ENCODE measurements at places on chromosomes 2 and 18.

- DNase-seq, result no peak
Observed at GRCh38 chr2:119591523-119591922, 47.3 kb downstream of the CFAP221 start.

DNA sequence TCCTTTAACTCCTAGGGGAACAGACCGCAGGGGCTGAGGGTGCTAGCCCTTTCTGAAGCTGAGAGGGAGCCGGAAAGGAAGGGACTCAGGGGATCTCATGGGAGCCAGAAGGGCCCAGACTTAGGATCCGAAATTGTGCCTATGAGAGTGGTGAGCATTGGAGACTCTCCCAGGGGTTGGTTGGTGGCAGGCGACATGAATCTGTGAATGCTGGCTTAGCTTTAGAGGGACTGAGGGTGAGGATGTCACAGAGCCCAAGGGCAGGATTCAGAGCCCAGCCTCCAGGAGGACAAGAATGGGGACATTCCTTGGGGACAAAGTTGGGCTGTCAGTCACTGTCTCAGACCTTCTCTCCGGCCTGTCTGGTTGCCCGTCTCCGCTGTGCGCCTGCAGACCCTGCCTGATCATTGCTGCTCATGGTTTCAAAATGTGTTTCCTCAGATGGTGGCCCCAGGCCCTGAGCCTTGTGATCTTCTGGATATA is 17.5 kb downstream of the GNLY start:
- no peak for DNase-seq

DNA sequence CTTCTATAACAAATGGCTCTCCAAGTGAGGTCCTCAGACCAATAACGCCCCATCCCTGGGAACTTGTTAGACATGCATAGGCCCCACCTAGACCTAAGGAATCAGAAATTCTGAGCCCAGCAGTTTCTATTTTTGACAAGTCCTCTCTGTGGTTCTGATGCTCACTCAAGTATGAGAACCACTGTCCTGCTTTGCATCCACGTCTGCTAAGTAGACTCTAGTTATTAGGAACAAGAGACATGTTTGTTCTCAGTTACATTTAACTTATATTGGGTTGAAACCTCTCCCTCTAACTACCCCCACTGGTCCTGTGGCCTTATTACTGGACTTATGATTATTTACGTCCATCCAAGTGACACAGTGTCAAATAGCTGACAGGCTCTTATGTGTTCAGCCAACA is 70.3 kb downstream of the TMEM17 start:
- no peak for DNase-seq

- peak; percentile 35 for DNase-seq
Observed at GRCh38 chr2:38508311-38509039, 94.3 kb downstream of the HNRNPLL start.

DNA sequence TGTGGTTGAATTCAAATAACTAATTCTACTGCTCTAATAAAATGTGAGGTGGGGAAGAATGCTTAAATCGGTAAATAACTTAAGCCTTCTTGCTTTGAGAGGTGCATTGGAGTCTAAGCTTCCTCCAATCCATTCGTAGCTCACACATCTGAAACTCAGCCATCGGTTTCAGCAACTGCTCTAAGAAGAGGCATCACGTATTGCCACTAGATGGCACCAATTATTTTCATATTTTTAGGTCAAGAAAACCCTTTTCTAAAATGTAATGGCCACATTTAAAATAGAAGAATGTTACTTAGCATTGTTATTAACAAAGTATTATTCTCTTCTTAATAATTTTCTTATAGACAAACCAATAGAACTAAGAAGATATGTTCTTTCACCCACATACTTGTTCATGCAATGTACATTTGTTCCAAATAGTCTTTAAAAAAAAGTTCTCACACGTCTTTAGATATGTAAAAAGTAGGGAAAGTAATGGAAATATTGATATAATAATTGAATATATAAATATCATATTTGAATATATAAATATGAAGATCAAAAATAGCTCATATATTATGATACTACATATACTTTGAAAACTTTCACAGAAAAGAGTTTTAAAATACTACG is 229.8 kb downstream of the CCDC178 start:
- DNase-seq, result no peak

- no peak for DNase-seq
Observed at GRCh38 chr18:12043811-12044210, 49.8 kb upstream of the ANKRD62 start.

GRCh38 chr2:219612577-219613286 is 14.7 kb upstream of the SLC4A3 start:
- DNase-seq, result no peak

DNA sequence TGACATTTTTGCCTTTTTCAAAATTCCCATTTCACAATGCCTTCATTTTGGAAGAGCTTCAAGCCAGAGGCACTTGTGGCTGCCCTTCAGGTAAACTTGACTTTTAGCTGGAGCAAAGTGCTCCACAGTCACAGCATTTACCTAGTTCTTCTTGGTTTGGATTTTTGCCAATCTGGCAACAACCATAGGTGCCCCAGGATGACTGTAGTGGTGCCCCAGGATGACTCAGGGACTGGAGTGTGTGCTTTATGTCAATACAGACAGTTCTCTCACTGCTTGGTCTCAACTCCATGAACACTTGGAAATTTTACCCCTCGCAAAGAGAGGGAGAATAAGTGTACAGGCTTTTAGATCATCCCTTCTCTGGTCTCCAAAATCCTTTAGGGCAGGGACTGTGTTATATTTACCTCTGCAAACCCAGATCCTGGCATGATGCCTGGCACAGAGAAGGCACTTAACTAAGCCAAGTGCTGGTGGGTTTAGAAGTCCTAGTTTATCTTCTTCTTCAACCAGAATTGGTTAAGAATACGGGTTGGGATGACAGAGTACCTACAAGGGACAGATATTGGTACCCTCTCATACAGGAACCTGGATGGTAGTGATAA is 15.3 kb upstream of the PTPN4 start:
- no peak for DNase-seq

- DNase-seq, result no peak
Observed at GRCh38 chr2:216474925-216475670, 23.5 kb upstream of the RPL37A start.

Data from keratinocyte (primary cell).